Activated CD8-positive, alpha-beta memory T cell treated with anti-CD3 and anti-CD28 coated beads for 48 hours (primary cell): ENCODE measurements at places on chromosomes 2 and 18.
A peak's percentile ranks its signal among the peaks of the same experiment; 100 is the strongest.

DNA sequence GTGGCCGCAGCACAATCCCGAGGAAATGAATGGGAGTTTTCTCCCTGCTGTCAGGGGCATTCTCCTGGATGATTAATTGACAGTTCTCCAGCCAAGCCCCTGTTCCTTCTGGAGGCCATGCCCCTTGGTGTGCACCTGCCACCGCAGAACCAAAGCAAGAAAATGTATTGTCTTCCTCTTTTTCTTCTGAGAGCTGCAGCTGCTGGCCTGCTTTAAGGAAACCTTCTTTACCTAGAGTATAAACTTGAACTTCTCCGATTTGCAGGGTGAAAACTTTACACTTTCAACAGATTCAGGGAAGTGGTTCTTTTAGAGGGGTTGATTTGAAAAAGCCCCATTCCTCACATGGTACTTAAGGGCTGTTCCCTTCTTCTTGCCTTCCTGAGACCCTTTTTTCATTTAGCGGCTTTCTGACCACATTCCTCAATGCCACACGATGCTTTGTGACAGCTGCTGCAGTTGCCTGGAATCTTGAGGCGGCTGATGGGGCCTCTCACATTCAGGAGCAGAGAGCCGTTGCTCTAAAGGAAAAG is 402.8 kb downstream of the TXNL1 start:
- no peak for DNase-seq

DNA sequence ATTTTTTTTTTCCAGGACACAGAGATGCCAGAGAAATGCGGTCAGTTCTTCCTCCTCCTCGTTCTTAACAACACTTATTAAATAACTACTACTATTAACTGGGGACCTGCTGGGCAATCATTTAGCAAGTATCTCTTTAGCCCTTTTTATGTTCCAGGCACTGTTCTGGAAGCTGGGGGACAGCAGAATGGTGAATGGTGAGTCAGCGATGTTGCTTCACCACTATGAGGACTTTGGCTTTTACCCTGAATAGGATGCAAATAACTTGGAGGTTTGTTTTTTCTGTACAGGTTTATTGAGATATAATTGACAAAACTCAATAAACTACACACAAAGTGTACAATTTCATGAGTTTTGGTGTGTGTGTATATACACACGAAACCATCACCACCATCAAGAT is 179.9 kb upstream of the MSH6 start:
- no peak for DNase-seq

DNA sequence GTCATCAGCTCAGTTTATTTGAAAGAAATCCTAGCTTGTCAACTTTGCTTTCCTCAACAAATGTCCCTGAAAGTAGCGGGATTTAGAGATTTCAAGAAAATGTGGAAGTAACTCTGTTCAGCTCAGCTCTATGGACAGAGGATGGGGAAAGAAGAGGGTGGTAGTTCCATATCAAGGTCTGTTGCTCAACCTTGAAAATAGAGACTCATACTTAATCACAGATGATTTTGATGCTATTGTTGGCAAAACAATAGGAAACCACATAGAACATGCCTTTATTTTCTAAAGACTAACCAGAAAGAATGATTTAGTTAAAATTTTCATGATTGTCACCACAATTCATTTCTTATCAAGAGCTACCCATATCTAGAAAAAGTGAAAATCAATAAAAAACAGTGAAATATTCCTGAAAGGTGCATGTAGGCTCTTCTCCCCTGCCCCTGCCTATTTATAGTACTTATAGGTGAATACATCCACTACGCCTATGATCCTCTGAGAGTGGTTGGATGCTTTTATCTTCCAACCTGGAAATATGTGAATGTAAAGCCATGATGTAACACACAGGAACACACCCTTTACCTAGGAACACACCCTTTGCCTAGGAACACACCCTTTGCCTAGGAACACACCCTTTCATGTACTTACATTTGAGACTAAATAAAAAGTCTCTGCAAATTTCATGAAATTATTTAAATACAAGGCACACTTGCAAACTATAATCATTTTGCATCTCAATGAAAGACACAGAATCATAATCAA is 65.8 kb downstream of the ETAA1 start:
- no peak for DNase-seq

- DNase-seq: no peak
Measured at GRCh38 chr2:50754514-50754913, 277.4 kb downstream of the NRXN1 start.

DNA sequence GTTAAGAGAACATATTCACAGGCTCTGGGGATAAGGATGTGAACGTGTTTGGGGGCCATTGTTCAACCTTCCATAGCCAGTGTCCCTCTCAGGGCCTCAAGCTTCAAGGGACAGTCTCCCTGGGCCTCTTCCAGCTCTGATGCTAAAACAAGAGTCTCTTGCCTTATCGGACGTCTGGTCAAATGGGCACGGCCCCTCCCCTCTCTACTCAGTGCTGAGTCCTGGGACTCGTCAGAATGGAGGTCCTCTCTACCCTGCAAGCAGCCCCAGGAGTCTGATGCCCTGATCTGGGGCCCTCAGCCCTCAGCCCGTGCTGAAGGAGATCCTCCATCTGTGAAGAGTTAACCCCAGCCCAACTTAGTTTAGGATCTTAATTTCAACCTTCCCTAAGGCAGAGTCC is 198.2 kb downstream of the ZFP36L2 start:
- DNase-seq: no peak

DNA sequence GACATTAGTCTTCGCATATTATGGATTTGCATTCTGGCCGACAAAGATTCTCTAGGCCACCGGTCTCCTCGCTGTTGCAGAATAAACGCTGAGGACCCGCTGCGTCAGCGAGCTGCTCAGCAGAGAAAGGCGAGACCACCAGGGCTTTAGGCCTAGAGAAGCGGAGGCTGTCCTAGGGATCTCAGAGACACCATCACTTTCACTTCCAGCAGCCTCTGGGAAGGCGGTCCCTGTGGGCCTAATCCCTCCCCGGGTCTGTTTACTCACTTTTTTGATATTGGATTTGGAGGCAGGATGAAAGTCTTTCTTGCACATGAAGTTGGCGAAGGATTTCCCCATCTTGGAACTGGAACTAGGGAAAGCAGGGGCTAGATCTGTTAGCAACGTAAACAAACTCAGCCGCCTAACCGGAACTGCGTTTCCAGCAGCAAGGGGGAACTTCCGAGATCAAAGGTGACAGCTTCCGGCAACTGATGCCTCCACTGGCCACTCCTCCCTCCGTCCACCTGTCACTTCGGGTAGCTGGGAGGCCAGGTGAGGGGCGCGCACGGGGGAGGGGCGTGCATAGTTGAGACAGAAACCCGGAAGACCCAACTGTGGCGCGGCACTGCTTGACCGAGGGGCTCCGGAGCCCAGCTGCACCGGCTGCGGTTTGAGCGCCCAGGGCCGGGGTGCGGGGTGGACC is at the start of gene SCRN3:
Gene SCRN3 (plus strand): TSS at position 447 of the 685 bp plus-strand sequence. CDS start 2,554 bp downstream, outside the sequence.
- DNase-seq: peak; percentile 46

- no peak for DNase-seq
Measured at GRCh38 chr2:164151522-164151921, 415.7 kb upstream of the FIGN start.

- DNase-seq: no peak
Measured at GRCh38 chr2:143125717-143126116, 3.5 kb upstream of the ARHGAP15 start.

DNA sequence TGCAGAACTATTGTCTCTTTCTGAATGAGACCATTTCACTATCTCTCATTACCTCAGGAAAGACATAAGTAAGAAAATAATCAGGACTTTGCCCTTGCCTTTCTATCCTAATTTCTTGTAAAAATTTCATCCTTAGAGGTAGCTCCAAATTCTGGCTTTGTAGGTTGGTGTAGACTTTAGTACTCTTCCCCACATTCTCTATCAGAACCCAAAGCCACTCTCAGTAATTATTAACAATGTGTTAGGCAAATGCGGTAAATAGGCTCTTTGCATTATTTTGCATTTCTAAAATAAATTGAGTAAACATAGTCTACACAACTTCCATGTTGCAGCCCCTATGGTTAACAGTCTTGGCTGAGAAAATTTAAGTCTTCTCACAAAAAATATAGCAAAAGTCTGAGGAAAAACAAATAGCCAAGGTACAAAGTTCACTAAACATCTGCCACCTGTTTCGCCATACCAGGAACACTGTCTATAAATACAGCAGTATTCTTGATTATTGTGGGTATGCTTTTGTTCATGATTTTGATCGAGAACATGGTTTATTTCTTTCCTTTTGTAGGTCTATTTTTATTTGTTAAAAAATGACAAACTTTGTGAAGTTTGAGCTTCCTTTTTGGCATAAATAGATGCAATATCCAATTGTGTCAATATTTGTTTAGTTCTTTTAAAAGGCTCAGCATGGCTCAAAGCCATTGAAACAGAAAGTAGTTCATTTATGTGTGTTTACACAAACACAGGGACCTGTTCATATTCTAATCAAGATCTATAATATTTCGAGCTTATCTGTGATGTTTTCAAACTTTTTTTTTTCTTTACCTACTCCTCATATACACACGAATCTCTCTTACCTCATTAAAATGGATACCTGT is 1061.5 kb downstream of the CNTNAP5 start:
- DNase-seq: no peak

DNA sequence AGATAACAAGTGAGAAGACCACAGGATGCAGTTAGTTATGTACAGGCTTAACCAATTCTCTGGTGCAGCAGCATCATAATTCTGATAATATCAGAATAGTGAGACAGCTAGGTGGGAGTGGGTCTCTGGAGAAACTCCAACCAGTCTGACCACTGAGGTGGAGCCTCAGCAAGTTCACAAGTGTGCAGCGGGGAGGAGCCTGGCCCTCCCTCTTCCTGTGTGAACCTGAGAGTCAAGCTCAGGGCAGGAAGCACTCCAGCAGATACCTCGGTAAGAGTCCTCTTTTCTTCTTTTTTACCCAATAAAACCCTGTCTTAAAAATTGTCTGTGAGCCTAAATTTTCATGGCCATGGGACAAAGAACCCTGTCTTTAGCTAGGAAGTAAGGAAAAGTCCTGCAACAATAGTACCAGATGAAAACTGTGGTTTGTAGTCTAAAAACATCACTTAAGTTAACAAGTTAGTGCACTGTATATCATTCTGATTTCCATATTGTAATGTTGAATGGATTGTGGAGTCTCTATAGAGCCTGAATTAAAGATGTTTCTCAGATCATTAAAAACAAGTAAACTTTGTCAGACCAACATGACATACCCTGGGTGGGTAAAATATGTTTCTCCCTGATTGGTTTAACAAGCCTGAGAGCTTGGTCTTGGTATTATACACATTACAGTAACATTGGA is 370.8 kb downstream of the TMEM182 start:
- no peak for DNase-seq

DNA sequence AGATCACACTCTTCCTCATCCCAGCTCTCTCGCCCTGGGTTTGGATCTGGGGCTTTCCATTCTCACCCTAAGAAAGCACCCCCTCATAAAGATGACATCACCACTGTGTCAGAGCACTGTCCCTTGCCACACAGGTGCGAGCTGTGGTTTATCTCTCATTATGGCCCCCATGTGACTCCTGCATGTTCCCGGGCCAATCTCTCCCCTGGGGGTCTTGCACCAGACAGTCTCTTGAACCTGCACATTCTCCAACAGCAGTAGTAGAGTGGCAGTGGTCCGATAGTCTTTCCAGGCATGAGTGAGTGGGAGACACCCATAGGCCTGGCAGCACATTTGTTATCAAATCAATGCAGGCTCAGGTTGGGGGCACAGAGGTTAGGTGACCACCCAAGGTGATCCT is 130.5 kb downstream of the HRH4 start:
- DNase-seq: no peak

DNA sequence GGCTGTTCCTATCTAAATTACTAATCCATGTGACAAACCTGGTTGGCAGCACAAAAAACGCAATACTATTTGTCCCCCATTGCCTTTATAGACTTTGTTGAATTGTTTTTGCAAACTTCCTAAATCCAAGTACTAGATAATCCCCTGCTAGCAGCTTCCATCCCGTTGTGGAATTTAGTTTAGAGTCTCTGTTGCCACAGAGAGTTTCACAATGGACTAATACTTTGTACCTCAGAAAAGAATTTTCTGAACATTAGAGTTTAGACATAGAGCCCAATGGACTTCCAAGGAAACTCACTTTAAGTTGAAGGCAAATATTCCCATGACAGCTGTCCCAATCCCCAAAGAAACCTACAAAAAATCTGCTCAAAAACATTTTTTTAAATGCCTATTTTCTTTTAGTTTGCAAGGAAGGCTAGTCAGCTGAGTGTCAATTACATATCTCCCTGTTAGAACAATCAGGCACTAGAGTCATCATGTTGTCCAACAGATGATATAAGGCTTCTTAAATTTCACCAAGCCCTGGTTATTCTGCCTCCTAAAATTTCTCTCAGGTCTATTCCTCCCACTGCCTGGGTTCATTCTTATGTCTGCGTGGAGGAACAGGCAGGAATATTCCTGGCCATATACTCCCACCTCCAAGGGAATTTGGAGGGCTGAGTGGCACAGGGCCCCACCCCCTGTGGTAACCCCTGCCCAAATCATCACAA is 27.2 kb downstream of the RNF152 start:
- DNase-seq: no peak

DNA sequence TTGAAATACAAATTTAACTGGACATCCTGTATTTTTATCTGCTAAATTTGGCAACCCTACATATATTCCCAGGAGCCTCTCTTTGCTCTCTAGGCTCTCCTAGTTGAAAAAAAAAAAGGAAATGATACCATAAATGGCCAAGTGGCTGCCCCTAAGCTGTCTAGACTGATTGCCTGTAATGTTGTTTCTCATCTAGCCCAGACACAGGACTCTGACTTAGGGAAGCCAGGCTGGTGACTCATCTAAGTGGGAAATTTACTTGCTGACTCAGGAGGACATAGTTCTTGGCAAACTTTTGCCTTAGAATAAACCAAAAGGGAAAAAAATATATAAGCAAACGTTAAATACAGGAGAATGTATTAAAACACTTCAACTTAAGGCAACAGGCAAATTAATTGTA is 14.6 kb upstream of the ITGAV start:
- no peak for DNase-seq

DNA sequence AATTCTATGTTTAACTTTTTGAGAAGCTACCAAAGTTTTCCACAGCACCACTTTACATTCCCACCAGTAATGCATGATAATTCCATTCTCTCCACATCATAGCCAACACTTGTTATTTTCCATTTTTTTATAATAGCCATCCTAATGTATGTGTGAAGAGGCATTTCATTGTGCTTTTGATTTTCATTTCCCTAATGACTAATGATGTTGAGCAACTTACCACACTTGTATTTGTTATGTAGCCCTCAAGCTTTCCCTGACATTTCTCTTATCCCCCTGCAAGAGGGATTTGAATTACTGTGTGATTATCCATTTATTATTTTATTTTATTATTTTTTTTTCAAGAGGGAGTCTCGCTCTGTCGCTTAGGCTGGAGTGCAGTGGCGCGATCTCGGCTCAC is 23.6 kb upstream of the SOS1 start:
- no peak for DNase-seq

DNA sequence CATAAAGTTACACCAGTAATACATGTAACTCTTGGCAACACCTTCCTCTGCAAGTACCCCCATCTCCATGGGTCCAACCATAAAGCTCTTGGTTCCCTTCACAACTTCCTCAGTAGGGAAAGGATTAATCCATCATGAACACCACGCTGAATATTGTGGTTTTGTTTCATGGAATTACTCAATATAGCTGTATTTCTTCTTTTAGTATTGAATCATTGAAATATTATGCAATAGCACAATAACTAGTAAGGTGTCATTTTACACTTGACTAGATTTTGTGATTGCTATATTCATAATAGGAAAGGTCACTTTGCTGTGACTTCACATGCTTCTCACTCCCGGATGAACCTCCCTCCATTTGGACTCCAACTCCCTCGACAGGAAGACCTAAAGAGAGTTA is 29.7 kb upstream of the PID1 start:
- DNase-seq: no peak

- DNase-seq: no peak
Measured at GRCh38 chr2:31531101-31531500, 49.6 kb downstream of the SRD5A2 start.
